ENCODE measurements at places on chromosomes 16 and 17. TPM values are rescaled to one million over a fixed set of nuclear protein-coding genes. Genes with fewer than 3 reads are reported as not detected.
A peak's percentile ranks its signal among the peaks of the same experiment; 100 is the strongest.

The C17orf107 gene
- 4.4 TPM for total RNA-seq

The SGCA gene
- 0.24 TPM for total RNA-seq

DNA sequence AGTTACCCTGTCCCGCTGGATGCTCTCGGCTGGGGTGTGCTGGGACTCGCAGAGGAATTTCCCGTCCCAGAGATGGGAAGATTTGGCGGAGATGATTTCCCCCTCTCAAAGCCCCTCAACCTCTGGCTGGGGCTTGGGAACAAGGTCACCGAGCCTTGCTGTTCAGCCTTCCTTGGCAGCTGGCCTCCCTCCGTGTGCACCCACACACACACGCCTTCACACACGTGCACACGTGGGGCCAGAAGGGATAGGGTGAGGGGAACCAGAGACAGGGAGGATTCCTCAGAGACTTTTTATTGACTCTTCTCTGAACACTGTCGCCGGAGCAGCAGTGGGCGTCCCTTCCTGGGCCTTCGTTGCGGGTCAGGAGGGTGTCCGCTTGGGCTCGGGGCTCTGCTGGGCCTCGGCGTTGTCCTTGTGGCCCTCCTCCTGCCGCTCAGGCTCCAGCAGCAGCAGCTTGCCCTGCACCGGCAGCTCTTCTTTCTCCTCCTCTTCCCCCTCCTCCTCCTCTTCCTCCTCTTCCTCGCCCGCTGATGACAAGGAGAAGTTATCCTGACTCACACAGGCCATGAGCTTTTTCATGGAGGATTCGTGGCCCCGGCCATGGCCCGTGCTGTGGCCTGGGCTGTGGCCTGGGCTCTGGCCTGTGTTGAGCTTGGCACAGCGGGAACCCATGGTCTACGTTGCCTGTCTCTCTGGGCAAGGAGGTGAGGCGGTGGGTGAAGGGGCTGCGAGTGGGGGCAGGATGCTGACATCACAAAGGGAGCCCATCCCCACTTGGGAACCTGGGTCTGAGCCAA is at the start of gene PRM3:
Gene PRM3 (minus strand): TSS at position 709 of the 800 bp plus-strand sequence. CDS start 34 bp downstream, at position 675.
- H3K36me3 ChIP-seq, result no peaks in the 10 kb centered on the region
- no peak within 1 kb of the TSS for H3K27ac ChIP-seq
- no peaks in the 10 kb centered on the region for H3K27me3 ChIP-seq
- no peak for DNase-seq
- H3K4me3 ChIP-seq, result no peak within 1 kb of the TSS

- H3K4me3 ChIP-seq, result no peak overlapping the region
- H3K4me1 ChIP-seq, result no peaks in the 10 kb centered on the region
- no peaks in the 10 kb centered on the region for H3K27me3 ChIP-seq
- H3K27ac ChIP-seq, result no peak overlapping the region
- DNase-seq, result peak; percentile 39
- peaks cover 11% of the 10 kb centered on the region for H3K36me3 ChIP-seq
Observed at GRCh38 chr17:2697611-2698162, 13.9 kb downstream of the CLUH start.

DNA sequence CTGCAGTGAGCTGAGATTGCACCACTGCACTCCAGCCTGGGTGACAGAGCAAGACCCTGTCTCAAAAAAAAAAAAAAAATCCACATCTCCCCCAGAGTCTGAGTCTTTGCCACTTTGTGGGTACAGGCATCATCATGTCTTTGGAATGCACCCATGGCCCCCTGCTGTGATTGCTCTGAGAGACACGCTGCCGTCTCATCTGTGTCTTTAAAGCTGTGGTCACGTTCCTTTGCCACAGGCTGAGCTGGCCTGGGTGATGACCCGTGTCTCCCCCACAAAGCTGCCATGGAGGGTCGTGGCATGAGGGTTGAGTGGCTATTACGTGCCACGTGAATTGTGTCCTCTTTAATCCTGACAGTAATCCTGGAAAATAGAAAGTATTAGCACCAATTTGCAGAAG is 20.2 kb downstream of the CRISPLD2 start:
- H3K4me1 ChIP-seq, result peaks cover 8% of the 10 kb centered on the region
- H3K27ac ChIP-seq, result no peak overlapping the region
- no peaks in the 10 kb centered on the region for H3K27me3 ChIP-seq
- H3K36me3 ChIP-seq, result no peaks in the 10 kb centered on the region
- H3K4me3 ChIP-seq, result no peak overlapping the region

The KCNAB3 gene
- total RNA-seq, result 5.7 TPM

The CHST6 gene
- total RNA-seq, result 20.8 TPM

DNA sequence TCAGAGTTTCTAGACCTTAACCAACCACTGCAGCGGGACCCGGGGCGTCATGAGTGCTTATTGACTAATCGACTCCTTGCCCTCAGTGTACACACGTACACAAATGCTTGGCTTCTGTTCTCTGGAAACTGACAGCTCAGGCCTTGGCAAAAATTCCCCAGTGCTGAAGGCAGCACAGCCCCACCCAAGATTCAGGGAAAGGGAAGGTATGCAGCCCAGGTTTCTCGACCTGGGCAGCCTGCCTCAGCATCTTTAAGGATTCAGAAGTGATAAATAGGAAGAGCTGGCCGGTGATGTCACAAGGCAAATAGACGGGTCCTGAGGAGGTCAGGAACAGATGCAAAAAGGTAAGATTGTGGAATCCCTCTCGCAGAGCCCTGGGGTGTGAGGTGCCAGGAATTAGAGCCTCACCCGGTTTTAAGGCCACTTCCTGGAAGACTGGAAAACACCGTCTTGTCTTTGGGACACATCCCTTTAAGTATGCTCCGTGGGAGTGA is 9.0 kb upstream of the CDH3 start:
- H3K4me3 ChIP-seq, result no peak overlapping the region
- DNase-seq, result no peak
- no peaks in the 10 kb centered on the region for H3K36me3 ChIP-seq
- H3K27ac ChIP-seq, result no peak overlapping the region
- H3K27me3 ChIP-seq, result no peaks in the 10 kb centered on the region

The NOMO2 gene
- 81.2 TPM for total RNA-seq

DNA sequence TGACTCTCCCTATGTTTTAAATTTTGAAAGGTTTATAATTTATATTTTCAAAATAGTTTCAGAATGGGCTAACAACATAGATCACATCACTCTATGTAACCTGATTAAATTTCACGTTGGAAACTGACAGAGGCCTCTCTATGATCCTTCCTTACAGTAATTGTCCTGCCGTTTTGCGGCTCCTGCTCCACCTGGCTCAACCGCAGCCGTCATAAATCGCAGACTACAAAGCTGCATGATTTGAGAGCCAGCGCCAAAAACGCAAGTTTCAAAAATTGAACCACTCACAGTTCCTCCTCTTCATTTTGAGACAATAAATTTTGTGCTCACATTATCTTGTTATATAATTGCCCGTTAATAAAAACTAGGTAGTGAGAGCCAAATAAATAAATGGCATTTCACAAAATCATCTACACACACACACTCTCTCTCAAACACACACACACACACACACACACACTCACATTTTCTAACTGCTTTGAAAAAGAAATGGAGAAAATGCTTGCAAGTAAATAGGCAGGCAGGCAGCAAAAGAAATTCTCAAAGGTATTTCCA is 263.1 kb upstream of the PSMD7 start:
- H3K4me1 ChIP-seq, result peaks cover 14% of the 10 kb centered on the region
- H3K4me3 ChIP-seq, result no peak overlapping the region
- DNase-seq, result no peak
- no peak overlapping the region for H3K27ac ChIP-seq

The CCR7 gene
- total RNA-seq, result 0.31 TPM

GRCh38 chr16:85735946-85736345 is 14.9 kb downstream of the C16orf74 start:
- no peak overlapping the region for H3K27ac ChIP-seq
- H3K36me3 ChIP-seq, result no peaks in the 10 kb centered on the region
- DNase-seq, result no peak
- H3K4me1 ChIP-seq, result no peaks in the 10 kb centered on the region
- H3K27me3 ChIP-seq, result no peaks in the 10 kb centered on the region
- no peak overlapping the region for H3K4me3 ChIP-seq

The C17orf50 gene
- total RNA-seq, result not detected

GRCh38 chr17:10136258-10136981 is 62.0 kb downstream of the GAS7 start:
- no peak for DNase-seq
- H3K4me3 ChIP-seq, result no peak overlapping the region
- no peaks in the 10 kb centered on the region for H3K27me3 ChIP-seq
- H3K27ac ChIP-seq, result no peak overlapping the region
- no peaks in the 10 kb centered on the region for H3K36me3 ChIP-seq

The HS3ST3A1 gene
- total RNA-seq, result 3.2 TPM

GRCh38 chr17:63567229-63567628 is 17.0 kb downstream of the DCAF7 start:
- H3K4me1 ChIP-seq, result no peaks in the 10 kb centered on the region
- H3K4me3 ChIP-seq, result no peak overlapping the region
- DNase-seq, result no peak
- H3K36me3 ChIP-seq, result no peaks in the 10 kb centered on the region
- no peaks in the 10 kb centered on the region for H3K27me3 ChIP-seq
- H3K27ac ChIP-seq, result no peak overlapping the region

DNA sequence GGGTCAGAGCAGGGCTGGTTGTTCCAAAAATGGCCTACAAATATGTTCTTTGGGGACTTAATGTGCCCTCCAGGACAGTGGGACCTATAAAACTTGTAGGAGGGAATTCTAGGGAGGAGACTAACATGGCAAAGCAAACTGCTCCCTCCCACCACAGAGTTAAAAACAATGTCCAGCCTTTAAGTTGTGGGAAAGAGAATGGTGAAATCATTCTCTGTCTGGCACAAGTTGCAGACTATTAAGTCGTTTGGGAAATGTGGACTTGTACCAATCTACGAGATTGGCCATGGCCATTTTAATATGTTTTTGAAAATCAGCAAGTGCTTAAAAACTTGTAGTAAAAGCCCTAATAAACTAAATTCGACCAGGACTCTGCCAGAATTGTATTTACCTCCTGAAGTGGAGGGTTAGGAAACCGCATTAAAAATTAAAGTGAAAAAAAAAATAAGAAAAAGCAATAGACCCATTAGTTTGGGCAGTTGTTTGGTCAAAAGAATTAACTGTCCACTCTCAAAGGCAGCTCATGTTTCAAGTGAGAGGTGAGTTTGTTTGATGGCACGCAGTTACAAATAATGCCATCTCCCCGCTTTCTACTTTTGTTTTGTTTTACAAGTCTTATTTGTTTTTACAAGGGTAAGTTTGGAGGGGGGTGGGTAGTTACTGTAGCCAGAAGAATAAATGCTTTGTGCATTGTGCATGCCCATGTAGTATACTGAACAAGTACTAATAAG is 32.4 kb downstream of the ANKFN1 start:
- no peaks in the 10 kb centered on the region for H3K36me3 ChIP-seq
- H3K27me3 ChIP-seq, result no peaks in the 10 kb centered on the region
- H3K4me3 ChIP-seq, result no peak overlapping the region
- no peak for DNase-seq
- H3K27ac ChIP-seq, result no peak overlapping the region
- no peaks in the 10 kb centered on the region for H3K4me1 ChIP-seq

GRCh38 chr17:81991684-81992305 is 14.4 kb downstream of the ASPSCR1 start:
- no peaks in the 10 kb centered on the region for H3K27me3 ChIP-seq
- no peaks in the 10 kb centered on the region for H3K4me1 ChIP-seq
- no peak overlapping the region for H3K27ac ChIP-seq
- peak; percentile 76 for DNase-seq

The ARL5C gene
- total RNA-seq, result not detected

DNA sequence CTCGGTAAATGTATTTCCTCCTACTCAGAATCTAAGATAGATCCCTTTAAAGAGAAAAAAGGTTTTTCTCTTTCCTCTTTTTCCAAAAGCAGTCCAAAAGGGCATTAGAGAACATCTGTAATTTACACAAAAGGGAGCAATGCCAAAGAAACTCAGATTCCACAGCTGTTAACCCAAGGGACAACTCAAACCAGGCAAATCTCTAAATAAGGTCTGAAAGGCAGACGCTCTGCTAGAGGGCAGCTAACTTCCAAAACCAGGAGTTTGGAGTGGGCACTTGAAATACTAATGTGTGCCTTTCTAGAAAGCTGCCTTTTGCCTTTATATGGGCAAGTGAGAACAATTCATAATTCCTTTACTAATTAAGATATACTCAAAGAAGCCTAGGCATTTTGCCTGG is 435.7 kb downstream of the ZFHX3 start:
- H3K4me1 ChIP-seq, result no peaks in the 10 kb centered on the region
- H3K4me3 ChIP-seq, result no peak overlapping the region
- no peaks in the 10 kb centered on the region for H3K27me3 ChIP-seq
- no peak for DNase-seq

Measured in H9 (cell line).